AG08395 (cell line): ENCODE measurements at places on chromosomes 5 and 9.

DNA sequence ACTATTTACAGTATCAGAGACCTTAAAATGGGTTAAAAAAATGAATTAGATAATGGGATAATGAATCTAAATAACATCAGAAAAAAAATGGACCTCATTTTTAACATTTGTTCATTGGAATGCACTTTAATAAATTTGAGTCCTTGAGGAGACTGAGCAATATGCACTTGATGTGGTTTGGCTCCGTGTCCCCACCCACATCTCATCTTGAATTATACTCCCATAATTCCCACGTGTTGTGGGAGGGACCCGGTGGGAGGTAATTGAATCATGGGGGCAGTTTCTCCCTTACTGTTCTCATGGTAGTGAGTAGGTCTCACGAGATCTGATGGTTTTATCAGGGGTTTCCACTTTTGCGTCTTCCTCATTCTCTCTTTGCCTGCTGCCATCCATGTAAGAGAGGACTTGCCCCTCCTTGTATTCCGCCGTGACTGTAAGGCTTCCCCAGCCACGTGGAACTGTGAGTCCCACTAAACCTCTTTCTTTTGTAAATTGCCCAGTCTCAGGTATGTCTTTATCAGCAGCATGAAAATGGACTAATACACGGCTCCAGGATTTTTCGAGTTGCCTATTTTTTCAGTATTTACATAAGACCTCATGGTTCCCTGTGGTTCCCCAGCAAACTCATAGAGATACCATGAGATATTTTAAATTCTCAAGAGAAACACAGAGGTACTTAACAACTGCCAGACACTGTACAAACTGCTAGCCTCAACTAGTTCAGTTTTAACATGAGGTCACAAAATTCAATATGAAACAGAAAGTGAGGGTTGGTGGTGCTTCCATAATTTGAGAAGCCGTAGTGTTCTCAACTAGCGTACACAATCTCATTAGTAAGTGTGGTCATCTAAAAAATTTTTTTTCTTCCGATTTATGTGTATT lies 128.3 kb downstream of the TLE1 start:
- no peak for DNase-seq

DNA sequence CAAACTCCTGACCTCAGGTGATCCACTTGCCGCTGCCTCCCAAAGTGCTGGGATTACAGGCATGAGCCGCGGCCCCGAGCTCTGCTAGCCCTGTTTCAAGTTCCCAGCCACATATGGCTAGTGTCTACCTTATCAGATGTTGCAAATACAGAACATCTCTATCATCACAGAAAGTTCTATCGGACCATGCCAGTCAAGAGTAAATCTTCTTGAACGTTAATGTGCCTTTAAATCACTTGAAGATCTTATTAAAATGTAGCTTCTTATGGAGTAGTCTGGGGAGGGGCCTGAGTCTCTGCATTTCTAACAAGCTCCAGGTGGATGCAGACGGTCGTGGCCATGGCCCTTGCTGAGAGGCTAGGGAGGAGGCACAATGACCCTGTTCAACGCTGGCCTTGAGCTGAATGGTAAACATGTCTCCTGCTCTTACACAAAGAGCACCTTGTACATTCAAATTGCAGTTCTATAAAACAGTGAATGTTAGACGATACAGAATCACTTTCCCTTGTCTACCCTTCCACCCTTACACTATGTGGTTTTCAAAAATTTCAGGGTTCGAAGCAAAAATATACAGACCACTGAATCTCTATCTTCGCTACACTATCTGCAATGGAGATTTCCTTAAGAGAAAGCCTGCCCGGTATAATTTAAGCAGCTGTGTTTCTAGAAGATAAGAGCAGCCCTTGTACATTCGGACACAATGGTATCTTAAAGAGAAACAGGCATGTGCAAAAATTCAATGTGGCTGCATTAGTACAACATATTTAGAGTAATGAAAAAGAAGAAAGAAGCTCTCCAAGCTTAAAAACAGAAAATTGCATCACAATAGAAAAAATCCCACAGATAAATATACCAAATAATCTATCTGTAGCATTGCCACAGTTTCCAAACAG lies 114.1 kb downstream of the FRMD3 start:
- no peak for DNase-seq

GRCh38 chr9:15111071-15111470 lies 195.9 kb downstream of the TTC39B start:
- no peak for DNase-seq

GRCh38 chr5:7868427-7868772 lies 431 bp downstream of the FASTKD3 start:
- DNase-seq = no peak

- no peak for DNase-seq
Observed at GRCh38 chr5:125398466-125398865, 652.0 kb upstream of the ZNF608 start.

GRCh38 chr5:132546108-132546507 lies 2.8 kb upstream of the IL5 start:
- DNase-seq = no peak

DNA sequence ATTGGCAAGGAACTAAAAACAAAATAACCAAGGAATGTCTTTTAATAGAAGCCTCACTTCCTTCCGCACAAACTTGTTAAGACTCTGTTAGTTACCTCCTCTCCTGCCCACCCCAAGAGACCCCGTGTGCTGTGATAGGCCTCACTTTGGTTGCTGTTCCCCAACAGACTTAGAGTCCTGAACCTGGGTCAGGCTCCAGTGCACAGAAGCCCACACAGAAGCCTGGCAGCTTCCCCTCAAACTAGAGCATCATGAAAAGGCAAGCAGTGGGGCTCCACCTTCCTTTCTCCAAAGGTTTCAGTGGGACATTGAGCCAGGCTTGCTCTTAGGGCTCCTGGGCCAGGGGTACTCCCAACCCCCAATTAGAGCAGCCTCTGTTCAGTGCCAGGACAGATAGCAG lies 230.5 kb downstream of the ESM1 start:
- no peak for DNase-seq

- no peak for DNase-seq
Observed at GRCh38 chr5:98805070-98805469, 31.6 kb downstream of the RGMB start.

DNA sequence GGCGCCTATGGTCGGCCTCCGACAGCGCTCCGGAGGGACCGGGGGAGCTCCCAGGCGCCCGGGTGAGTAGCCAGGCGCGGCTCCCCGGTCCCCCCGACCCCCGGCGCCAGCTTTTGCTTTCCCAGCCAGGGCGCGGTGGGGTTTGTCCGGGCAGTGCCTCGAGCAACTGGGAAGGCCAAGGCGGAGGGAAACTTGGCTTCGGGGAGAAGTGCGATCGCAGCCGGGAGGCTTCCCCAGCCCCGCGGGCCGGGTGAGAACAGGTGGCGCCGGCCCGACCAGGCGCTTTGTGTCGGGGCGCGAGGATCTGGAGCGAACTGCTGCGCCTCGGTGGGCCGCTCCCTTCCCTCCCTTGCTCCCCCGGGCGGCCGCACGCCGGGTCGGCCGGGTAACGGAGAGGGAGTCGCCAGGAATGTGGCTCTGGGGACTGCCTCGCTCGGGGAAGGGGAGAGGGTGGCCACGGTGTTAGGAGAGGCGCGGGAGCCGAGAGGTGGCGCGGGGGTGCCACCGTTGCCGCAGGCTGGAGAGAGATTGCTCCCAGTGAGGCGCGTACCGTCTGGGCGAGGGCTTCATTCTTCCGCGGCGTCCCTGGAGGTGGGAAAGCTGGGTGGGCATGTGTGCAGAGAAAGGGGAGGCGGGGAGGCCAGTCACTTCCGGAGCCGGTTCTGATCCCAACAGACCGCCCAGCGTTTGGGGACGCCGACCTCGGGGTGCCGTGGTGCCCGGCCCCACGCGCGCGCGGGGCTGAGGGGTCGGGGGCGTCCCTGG lies 561 bp downstream of the DAPK1 start:
- peak; percentile 56 for DNase-seq

GRCh38 chr5:141783005-141783946 lies 94.9 kb downstream of the PCDH1 start:
- DNase-seq = no peak

GRCh38 chr9:78882481-78882880 lies 585.6 kb downstream of the PSAT1 start:
- DNase-seq = no peak

- no peak for DNase-seq
Observed at GRCh38 chr9:34383904-34384303, 7.2 kb upstream of the MYORG start.

DNA sequence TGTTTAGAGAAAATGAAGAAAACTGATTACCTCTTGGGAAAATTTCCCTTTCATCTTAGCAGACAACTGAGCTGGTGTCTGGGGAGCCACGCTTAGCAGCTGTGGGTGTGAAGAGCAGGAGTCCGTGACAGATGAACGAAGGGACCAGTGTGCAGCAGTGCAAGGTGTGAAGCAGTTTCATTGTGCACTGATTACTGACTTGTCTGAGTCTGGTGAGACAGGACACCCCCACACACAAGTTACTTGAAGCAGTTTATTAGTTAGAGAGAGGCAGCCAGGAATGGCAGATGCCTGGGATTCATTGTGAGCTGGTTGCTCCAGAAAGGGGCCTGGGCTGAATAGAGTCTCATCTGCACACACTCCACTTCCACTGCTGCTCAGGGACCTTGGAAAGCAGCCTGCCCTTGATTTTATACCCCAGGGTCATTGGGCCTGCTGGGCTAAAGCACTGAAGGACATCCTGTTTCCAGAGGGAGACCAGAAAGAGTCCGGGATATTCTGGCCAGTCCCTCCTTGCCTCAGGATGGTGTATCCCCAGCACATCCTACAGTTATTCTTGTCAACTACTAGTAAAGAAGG lies 47.4 kb downstream of the FBXL7 start:
- DNase-seq = no peak

- peak; percentile 29 for DNase-seq
Observed at GRCh38 chr5:138230981-138231589, 18.0 kb upstream of the CDC23 start.

DNA sequence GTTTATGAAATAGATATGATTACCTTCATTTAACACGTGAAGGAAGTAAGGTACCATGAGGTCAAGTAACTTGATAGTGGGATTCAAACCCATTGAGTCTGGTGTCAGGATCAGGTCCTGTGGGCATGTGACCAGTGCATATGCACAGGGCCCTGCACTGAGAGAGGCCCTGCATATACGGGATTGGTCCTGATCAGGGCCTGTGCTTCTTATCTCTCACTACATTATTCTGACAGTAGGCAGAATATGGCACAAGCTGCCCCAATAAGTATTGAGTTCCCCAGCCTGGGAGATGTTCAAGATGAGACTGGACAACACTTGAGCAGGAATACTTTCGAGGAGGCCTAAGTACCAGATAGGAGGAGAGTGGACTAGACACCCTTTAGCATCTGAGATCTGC lies 44.0 kb downstream of the GALNT10 start:
- no peak for DNase-seq

- no peak for DNase-seq
Observed at GRCh38 chr9:131522257-131523085, 8.6 kb downstream of the UCK1 start.

DNA sequence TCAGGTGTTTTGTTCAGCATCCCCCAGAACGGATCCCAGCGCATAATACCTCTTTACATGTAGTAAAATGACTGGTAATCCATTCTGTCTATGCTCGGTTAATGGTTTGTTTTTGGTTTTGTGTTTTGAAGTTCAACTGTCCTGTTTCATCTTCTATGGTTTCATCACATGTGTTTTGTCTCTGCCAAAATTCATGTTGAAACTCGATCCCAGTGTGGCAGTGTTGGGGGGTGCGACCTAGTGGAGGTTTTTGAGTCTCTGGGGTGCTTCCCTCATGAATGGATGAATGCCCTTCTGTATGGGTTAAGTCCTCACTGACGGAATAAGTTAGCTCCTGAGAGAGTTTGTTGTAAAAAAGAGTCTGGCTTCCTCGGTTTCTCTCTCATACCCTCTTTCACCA lies 317.4 kb downstream of the KDM4C start:
- no peak for DNase-seq

- DNase-seq = peak; percentile 26
Observed at GRCh38 chr5:98905857-98906688, 22.7 kb downstream of the CHD1 start.

GRCh38 chr9:108565651-108566378 lies 290.0 kb downstream of the ACTL7B start:
- peak; percentile 88 for DNase-seq

DNA sequence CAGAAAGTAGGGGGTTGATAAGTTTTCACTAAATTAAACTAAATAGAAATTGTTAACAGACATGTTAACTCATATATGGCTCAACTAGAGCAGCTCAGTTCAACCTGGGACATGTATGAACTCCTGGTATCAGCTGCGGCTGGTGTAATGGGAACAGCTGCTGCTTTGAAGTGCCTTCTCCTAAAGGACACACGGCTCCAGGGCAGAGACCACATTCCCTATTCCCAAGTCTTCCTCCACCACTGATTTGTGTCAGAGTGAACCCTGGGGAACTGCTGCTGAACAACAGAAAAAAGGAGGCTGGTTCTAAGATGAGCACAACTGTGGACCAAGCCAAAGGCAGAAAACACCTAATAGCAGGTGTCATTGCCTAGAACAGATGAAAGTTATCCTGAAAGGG lies 71.1 kb downstream of the MAPKAP1 start:
- DNase-seq = no peak

- DNase-seq = no peak
Observed at GRCh38 chr5:4572311-4573100, 567.6 kb upstream of the ADAMTS16 start.

DNA sequence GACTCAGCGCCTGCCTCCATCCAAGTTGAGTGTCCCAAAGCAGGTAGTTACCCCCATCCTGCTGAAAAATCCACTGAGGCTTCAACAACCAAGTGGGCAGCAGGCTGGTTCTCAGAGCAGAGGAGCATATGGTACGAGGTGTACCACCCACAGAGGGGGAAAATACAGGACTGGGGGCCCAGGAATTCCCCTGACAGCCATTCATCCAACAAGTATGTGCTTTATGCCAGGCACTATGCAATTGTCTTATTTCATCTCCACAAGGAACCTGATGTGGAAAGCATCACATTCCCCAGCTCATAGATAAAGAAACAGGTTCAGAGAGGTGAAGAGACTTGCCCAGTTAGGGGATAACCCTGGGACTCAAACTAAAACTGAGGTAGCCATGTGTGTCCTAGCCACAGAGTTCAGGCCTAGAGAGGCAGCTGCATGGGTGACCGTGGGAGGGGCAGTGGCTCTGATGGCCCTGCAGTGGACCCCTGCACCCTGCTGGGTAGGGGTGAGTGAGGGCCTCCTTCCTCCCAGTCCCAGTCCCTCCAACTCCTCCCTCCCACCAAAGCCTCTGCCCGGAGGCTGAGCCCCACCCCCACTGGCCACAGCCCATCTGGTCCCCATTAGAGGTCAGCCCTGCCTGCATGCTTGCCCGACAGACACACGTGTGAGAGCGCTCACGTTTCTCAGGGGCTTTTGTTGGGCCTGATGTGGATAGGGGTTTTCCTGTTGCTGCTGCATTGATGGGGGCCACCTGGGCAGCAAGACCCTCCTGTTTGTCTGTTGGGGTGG lies 11.5 kb downstream of the PDLIM4 start:
- DNase-seq = peak; percentile 82

- DNase-seq = no peak
Observed at GRCh38 chr5:31214229-31214628, 20.7 kb downstream of the CDH6 start.
